ENCODE measurements at places on chromosomes 16 and 17. TPM values are rescaled to one million over a fixed set of nuclear protein-coding genes. Genes with fewer than 3 reads are reported as not detected.

DNA sequence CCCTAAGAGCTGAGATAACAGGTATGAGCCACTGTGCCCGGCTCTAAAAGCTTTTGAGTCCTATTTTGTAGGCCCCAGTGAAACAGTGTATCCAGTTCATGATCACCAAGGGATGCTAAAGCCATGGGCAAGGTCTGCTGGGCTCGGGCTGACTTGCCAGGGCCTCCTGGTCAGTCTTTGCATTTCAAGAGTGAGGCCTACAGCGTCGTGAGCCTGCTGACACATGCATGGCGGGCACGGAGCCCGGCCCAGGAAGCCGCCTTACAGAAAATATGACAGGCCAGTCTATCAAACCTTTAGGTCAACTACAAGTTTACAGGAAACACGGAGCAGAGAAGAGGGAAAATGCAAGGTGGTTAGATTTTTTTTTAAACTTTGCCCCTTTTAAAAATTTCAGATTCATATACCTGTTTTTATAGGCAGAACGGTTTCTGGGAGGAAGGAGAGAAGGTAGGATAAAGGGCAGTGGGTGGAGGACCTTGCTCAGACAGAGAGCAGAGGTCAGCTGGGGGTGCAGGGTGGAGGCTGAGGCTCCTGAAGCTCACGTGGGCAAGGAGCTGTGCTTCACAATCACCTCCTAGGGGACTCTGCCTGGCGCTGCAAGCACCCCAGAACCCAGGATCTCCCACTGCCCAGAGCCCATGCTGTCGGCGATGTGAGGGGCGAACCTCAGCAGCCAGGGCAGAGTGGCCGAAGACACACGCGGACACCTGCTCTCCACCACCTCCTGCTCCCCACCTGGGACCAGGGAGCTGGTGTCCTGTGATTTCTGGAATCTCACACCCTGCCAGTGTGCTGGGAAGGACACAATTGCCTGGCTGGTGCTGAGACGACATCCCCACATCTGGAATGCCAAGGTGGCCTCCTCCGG lies 21.3 kb downstream of the C16orf95 start:
- no peak for DNase-seq

- no peak for DNase-seq
Observed at GRCh38 chr16:14164916-14165662, 94.0 kb downstream of the MRTFB start.

DNA sequence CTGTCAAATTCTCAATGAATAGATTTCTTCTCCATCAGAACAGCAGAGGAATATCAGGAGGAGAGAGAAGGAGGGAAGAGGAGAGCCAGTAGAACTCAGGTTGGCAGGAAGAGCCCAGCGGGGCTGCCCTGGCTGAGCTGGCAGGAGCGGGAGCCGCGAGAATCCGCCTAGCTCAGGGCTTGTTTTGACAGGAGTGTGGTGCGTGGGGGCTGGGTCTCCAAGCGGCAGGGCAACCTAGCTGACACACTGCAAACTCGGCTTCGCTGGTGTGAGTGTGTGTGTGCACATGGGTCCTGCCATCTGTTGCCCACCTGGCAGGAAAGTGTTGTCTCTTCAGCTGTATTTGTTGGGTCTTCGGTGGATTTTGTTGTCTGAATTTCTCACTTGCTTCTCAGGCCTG lies 27.9 kb upstream of the BCAR1 start:
- DNase-seq = no peak

The HDAC5 gene
- 106 TPM for total RNA-seq
